ENCODE measurements at places on chromosomes 2 and 18.

GRCh38 chr2:173657996-173658717 lies 303.5 kb downstream of the CDCA7 start:
- no peak for DNase-seq

DNA sequence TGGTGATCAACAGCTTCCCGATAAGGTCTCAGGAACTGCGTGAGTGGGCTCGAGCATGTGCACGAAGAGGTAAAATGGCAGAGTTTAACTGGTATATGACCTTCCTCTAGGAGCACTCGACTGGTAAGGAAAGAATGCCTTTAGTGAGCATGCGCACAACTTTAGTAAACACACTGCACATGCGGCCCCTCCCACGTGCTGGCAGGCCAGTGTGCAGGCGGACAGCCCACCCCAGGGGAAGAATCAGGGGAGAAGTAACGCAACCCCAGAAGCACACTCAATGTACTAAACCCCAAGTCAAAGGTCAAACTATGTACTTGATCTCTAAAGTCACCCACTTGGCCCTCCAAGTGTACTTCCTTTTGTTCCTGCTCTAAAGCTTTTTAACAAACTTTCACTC lies 28.7 kb upstream of the SLC25A52 start:
- DNase-seq = no peak

DNA sequence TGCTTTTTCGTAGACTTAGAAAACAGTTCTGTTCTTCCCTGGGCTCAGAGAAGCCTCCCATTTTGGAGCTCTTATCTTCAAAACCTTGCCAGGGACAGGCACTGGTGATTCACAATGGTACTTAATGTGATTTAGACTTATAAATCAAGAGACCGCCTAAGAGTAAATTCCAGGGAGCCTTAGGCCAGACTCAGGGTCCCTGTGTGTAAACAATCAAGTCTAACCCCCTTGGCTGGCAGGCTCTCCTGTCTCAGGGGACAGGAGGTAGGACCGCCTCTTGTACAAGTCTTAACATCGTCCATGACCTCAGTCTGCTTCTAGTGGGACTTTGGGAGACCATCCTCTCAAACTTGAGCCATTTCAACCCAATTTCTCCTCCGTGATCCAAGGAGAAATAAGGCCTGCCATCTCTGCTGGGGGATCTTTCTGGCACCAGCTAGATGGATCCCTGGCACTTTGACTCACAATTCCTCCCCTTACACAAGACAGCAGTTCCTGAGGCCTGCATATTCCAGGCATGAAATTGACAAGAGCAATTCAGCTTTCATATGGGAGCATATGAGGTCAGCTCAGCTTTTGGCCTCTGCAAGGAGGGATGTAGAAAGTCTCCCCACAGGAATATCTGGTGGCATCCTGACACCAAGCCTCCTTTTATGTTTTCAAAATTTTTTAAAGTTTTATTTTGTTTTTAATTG lies 487.0 kb downstream of the TNS1 start:
- DNase-seq = no peak

- no peak for DNase-seq
Observed at GRCh38 chr2:74762789-74763188, 71.1 kb upstream of the HK2 start.

GRCh38 chr2:85873679-85874078 lies 15.1 kb downstream of the ST3GAL5 start:
- DNase-seq = no peak

DNA sequence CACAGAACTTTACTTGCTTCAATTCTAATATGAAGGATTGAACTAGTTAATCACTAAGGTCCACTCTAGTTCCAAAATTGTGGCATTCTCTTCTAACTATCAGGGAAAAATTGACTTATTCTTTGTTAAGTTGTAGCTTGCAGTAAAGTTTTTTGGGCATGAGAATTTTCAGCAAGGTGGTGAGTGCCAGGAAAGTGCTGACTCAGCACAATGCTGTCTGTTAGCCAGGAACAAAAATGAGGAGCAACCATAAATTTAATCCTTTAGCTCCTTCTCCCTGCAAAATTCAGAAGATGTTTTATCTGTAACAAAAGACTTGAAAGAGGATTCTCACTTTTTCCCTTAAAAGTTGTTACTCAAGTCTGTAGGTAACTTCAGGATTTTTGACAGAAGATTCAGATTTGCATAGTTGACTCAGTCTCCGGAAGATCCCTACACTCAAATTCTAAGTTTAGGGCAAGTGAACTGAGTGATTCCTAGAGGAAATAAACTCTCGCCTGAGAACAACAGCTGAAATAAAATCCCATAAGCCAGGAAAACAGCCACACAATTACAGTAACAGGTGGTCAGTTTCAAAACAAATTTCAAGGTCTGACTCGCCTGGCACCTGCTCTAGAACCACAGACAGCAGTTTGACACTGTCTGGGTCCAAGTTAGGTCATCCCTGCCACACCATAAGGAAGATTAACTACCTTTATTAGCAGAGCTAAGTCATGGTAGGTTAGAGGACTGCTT lies 20.2 kb upstream of the DARS1 start:
- peak; percentile 18 for DNase-seq

GRCh38 chr2:151289972-151290866 lies 751 bp upstream of the NMI start:
- DNase-seq = peak; percentile 7

GRCh38 chr18:66916834-66917233 lies 312.9 kb upstream of the CDH19 start:
- DNase-seq = no peak

DNA sequence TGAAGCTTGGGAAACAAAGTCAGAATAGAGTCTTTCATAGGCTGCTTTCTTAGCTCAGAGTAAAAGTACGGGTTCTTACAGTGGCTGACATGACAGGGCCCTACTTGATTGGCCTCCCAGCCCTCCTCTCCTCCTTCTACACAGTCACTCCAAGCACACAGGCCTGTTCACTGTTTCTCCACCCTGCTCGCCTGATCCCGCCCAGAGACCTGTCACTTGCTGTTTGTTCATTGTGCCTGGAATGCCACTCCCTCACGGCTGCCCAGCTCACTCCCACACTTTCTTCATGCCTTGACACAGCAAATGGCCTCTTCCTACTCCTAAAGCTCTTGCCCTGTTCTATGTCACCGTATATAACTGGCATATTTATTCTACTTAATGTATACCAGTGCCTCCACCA lies 104.8 kb downstream of the MAP4K4 start:
- DNase-seq = no peak

All from NK-92 treated with Interleukin-12 subunit alpha and Interleukin-12 subunit beta, amount 100 ng/mL, for 24 hours (cell line).